ENCODE measurements at places on chromosomes 7 and 10. TPM values are rescaled to one million over a fixed set of nuclear protein-coding genes. Genes with fewer than 3 reads are reported as not detected.

ABCC2 gene
- total RNA-seq = 1.1 TPM

- DNase-seq = no peak
These were observed 4.2 kb downstream of the GLRX3 start for GRCh38 chr10:130140425-130140824.

- no peak for DNase-seq
These were observed 571 bp upstream of the PRKAR2B start for GRCh38 chr7:107043921-107044346.

GRCh38 chr10:74842301-74842954 is 16.0 kb downstream of the KAT6B start:
- DNase-seq = no peak

DNA sequence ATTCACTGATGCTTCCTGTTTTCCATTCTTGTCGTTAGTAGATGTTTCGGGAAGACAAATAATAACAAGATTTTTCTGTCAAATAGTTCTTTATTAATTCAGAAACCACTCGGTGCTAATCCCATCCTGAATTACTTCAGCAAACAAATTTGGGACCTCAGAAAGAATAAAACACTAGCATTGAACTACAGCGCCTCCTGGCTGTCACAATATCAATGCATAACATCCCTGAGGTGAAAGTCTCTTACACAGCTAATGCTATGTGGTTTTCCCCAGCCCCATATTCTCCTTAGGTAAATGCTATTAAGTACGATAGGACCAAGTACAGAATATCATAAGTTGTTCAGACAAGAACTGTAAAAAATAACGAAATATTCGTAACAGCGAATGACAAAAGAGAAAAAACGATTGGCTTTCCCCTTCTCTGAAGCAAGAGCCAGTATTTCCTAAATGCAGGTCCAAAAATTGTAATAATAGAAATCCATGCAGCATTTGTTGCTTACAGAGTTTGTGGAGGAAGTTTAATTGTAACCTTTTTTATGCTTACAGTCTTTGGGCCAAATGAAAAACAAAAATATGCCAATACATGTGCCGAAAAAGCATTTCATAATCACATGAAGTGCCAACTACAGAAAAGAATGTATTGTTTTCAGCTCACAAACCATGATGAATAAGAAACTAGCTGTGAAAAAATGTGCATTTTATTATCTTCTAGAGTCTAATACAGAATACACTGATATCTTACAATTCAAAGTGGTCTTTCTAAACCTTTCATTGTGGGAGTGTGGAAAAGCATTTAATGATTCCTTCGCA is 47.3 kb downstream of the MYPN start:
- DNase-seq = peak; percentile 85

All from muscle of leg (tissue), 16 donors.